Hepatocyte (in vitro differentiated cells): ENCODE measurements at places on chromosomes 13 and 19. TPM values are rescaled to one million over a fixed set of nuclear protein-coding genes. Genes with fewer than 3 reads are reported as not detected.

PNMA8B gene
- 0.50 and 0.57 TPM in 2 replicates for polyA plus RNA-seq

EID2B gene
- 1.0 and 2.2 TPM in 2 replicates for polyA plus RNA-seq

C19orf67 gene
- polyA plus RNA-seq: not detected in 2 replicates

TUBB4A gene
- 7.3 and 7.9 TPM in 2 replicates for polyA plus RNA-seq

BST2 gene
- polyA plus RNA-seq: 129 and 195 TPM in 2 replicates

SLC7A9 gene
- polyA plus RNA-seq: 6.1 and 7.6 TPM in 2 replicates

CYP4F8 gene
- not detected in 2 replicates for polyA plus RNA-seq

SELENOV gene
- polyA plus RNA-seq: 0.98 and 2.2 TPM in 2 replicates

C1QTNF9B gene
- polyA plus RNA-seq: 0.29 and 0.30 TPM in 2 replicates

NECTIN2 gene
- 300 and 307 TPM in 2 replicates for polyA plus RNA-seq

ZNF177 gene
- polyA plus RNA-seq: 4.2 and 7.6 TPM in 2 replicates

RNF113B gene
- polyA plus RNA-seq: 0.94 TPM in 1 of 2 replicates, not detected in the other

FUZ gene
- polyA plus RNA-seq: 20.4 and 24.2 TPM in 2 replicates

ITGBL1 gene
- polyA plus RNA-seq: not detected in 2 replicates

BRME1 gene
- 3.2 and 4.5 TPM in 2 replicates for polyA plus RNA-seq

ILF3 gene
- 120 and 129 TPM in 2 replicates for polyA plus RNA-seq

GRCh38 chr13:28336193-28336657 is 158.7 kb downstream of the FLT1 start:
- no peak for DNase-seq
- no peak overlapping the region for H3K4me3 ChIP-seq

GRCh38 chr19:778910-779653 is 18.2 kb upstream of the PTBP1 start:
- no peaks in the 10 kb centered on the region for H3K36me3 ChIP-seq
- peak; percentile 85 for DNase-seq
- H3K27me3 ChIP-seq: no peaks in the 10 kb centered on the region
- peak overlapping the region; percentile 78 for H3K27ac ChIP-seq
- peaks cover 33% of the 10 kb centered on the region for H3K4me1 ChIP-seq

- H3K27ac ChIP-seq: no peak overlapping the region
- no peak for DNase-seq
- no peaks in the 10 kb centered on the region for H3K36me3 ChIP-seq
Measured at GRCh38 chr13:76164290-76164689, 528.2 kb downstream of the LMO7 start.

GRCh38 chr13:62704875-62705274 is 1289.2 kb upstream of the PCDH20 start:
- no peaks in the 10 kb centered on the region for H3K27me3 ChIP-seq
- no peak overlapping the region for H3K27ac ChIP-seq
- no peak for DNase-seq
- H3K4me1 ChIP-seq: no peaks in the 10 kb centered on the region
- H3K4me3 ChIP-seq: no peak overlapping the region

- no peaks in the 10 kb centered on the region for H3K27me3 ChIP-seq
- H3K27ac ChIP-seq: no peak overlapping the region
- H3K36me3 ChIP-seq: no peaks in the 10 kb centered on the region
- H3K4me3 ChIP-seq: no peak overlapping the region
- H3K4me1 ChIP-seq: no peaks in the 10 kb centered on the region
Measured at GRCh38 chr19:44666852-44667556, 4.3 kb upstream of the CEACAM19 start.

- H3K27me3 ChIP-seq: no peaks in the 10 kb centered on the region
- no peaks in the 10 kb centered on the region for H3K4me1 ChIP-seq
- H3K36me3 ChIP-seq: no peaks in the 10 kb centered on the region
- no peak overlapping the region for H3K27ac ChIP-seq
Measured at GRCh38 chr13:98994080-98994479, 16.2 kb upstream of the DOCK9 start.

- H3K4me1 ChIP-seq: peaks cover 6% of the 10 kb centered on the region
- DNase-seq: no peak
- no peaks in the 10 kb centered on the region for H3K27me3 ChIP-seq
- no peaks in the 10 kb centered on the region for H3K36me3 ChIP-seq
- no peak overlapping the region for H3K4me3 ChIP-seq
Measured at GRCh38 chr13:110103026-110103425, 203.9 kb downstream of the COL4A1 start.

DNA sequence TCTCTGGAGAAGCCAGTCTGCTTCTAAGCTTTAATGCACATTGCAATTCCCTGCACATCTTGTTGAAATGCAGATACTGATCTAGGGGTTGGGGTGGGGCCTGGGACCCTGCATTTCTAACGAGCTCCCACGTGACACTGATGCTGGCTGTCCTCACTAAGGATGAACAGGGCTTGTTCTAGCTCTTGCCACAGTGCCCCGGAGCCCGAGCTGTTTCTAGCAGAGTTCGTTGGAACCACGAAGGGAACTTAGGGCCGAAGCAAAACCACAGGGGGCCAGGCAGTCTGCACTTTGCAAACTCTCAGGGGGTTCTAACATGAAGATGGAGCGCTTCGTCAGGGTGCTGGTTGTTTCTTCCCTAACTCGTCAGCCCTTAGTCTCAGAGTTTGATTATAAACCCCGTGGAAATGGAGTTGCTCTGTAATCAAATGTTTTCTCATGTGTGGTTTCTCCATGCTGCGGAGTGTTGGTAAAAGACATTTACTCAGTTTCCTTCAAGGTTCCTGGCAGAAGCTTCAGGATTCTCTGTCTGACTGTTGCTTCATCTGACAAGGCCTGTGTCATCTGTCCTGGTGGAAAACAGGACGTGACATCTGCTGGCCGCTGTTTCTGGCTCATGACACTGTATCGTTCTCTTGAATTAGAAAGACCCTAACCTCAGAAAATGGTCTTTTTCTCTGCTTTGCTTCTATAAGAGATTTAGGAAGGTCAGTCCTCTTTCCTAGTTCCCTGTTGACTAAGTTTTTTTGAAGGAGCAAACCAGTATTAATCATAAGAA is 221.5 kb downstream of the TEX29 start:
- H3K4me3 ChIP-seq: no peak overlapping the region
- no peak for DNase-seq
- peaks cover 36% of the 10 kb centered on the region for H3K27me3 ChIP-seq
- no peaks in the 10 kb centered on the region for H3K4me1 ChIP-seq

DNA sequence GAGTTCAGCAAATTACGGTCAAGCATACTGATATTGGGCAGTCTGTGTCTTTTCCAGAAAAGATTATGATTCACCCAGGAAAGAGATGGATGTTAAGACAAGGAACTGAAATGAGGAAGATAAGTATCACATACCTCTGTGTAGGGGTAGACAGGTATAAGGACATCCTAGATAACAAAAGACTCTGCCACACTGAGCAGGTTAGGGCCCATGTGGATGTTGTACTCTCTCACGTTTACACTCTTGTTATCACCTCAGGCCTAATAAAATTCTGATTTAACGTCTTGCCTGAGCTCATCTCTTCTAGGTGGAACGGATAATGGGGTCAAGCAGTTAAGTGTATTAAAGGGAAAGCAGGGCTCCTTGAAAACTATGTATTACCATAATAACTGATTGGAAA is 2480.8 kb downstream of the PCDH9 start:
- DNase-seq: no peak
- no peaks in the 10 kb centered on the region for H3K36me3 ChIP-seq
- H3K27me3 ChIP-seq: no peaks in the 10 kb centered on the region
- H3K4me1 ChIP-seq: no peaks in the 10 kb centered on the region
- H3K27ac ChIP-seq: no peak overlapping the region
- H3K4me3 ChIP-seq: no peak overlapping the region

- H3K27me3 ChIP-seq: no peaks in the 10 kb centered on the region
- DNase-seq: no peak
- H3K4me3 ChIP-seq: no peak overlapping the region
- H3K4me1 ChIP-seq: peaks cover 4% of the 10 kb centered on the region
- no peaks in the 10 kb centered on the region for H3K36me3 ChIP-seq
Measured at GRCh38 chr13:79871594-79871993, 390.6 kb downstream of the NDFIP2 start.

- no peak overlapping the region for H3K27ac ChIP-seq
- no peak for DNase-seq
- H3K4me1 ChIP-seq: no peaks in the 10 kb centered on the region
- no peaks in the 10 kb centered on the region for H3K27me3 ChIP-seq
Measured at GRCh38 chr19:31272583-31273106, 76.6 kb downstream of the TSHZ3 start.

DNA sequence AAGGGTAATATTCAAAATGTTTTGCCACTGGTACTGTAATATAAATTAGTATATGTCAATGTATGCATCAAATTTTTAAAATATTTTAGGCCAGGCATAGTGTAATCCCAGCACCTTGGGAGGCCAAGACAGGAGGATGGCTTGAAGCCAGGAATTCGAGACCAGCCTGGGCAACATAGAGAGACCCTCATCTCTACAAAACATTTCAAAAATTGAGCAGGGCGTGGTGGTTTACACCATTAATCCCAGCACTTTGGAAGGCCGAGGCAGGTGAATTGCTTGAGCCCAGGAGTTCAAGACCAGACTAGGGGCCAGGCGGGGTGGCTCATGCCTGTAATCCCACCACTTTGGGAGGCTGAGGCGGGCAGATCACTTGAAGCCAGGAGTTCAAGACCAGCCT is 14.1 kb upstream of the STRN4 start:
- H3K36me3 ChIP-seq: no peaks in the 10 kb centered on the region
- H3K4me3 ChIP-seq: no peak overlapping the region
- H3K4me1 ChIP-seq: no peaks in the 10 kb centered on the region

DNA sequence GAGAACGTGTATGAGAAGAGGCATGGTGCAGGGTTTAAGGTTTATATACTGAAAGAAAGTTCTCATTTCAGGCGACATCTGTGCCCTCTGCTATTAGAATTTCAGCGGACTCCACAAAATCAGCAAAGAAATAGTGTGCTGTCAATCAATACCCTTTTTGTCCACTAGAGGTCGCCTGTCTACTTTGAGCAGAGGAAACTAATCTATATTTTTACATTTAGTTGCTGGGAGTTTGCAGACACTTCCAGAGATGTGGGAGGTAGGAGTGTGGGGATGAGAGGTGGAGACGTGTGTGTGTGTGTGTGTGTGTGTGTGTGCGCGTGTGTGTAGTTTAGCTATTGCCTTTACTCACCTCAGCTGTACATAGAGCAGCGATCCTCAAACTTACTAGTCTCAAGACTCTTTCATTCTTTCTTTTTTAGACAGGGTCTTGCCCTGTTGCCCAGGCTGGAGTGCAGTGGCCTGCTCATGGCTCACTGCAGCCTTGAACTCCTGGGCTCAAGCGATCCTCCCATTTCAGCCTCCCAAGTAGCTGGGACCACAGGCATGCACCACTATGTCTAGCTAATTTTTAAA is 9.7 kb downstream of the INAFM1 start:
- no peak overlapping the region for H3K27ac ChIP-seq
- DNase-seq: peak; percentile 79
- no peaks in the 10 kb centered on the region for H3K27me3 ChIP-seq
- H3K36me3 ChIP-seq: no peaks in the 10 kb centered on the region
- peaks cover 6% of the 10 kb centered on the region for H3K4me1 ChIP-seq

DNA sequence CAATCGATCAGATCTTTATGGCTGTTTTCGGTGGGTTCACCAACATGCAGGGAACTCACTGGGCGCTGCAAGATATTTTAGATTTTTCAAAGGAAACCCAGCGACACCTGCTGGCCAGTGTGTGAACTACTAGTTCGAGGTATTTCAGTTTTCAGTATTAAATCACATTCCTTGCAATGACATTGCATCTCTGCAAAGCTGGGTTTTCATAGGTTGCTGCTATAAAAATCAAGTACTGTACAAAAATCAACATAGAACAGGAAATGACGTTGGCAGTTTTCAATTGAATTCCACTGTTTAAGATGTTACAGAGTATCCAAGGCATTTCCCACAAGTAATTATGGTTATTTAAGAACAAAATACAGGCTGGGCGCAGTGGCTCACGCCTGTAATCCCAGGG is 17.6 kb downstream of the LIG1 start:
- DNase-seq: peak; percentile 61
- H3K4me3 ChIP-seq: no peak overlapping the region
- H3K27me3 ChIP-seq: no peaks in the 10 kb centered on the region
- no peaks in the 10 kb centered on the region for H3K4me1 ChIP-seq
- H3K36me3 ChIP-seq: no peaks in the 10 kb centered on the region
- no peak overlapping the region for H3K27ac ChIP-seq

DNA sequence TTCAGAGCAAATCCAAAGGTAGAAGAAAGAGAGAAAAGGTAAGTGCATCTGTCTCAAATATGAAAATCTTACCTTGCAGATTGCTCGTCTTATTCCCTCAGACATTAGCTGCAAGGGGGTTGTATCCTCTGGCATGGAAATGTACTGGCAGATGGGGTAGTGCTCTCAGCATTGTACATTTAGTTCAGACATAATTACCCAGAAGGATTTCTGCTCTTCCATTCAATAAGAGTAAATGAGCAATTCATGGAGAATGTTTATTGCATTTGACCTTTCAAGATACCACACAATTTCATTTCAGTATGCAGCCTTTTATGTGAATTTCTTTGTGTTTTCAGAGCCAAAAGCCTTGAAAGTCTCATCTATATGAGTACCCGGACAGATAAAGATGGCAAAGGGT is 63.8 kb downstream of the SCEL start:
- H3K27ac ChIP-seq: no peak overlapping the region
- H3K4me1 ChIP-seq: no peaks in the 10 kb centered on the region
- DNase-seq: no peak

DNA sequence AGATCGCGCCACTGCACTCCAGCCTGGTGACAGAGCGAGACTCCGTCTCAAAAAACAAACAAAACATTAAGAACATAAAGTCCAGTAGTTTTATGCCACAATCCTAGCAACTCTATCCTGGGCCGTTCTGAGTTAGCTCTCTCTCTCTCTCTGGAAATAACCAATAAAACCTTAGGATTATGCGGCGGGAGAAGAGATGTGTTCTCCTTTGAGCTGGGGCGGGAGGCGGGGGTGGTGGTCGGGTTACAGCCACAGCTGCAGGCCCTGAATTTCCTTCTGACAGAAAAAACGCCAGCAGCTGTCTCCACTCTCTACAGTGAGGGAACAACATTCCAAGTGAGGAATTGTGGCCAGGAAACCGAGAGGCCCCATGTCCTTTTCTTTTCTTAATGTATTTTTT is 9.1 kb upstream of the PNMA8A start:
- H3K4me1 ChIP-seq: peaks cover 23% of the 10 kb centered on the region
- no peak overlapping the region for H3K4me3 ChIP-seq
- no peaks in the 10 kb centered on the region for H3K36me3 ChIP-seq
- H3K27ac ChIP-seq: peak overlapping the region; percentile 94
- DNase-seq: peak; percentile 81

DNA sequence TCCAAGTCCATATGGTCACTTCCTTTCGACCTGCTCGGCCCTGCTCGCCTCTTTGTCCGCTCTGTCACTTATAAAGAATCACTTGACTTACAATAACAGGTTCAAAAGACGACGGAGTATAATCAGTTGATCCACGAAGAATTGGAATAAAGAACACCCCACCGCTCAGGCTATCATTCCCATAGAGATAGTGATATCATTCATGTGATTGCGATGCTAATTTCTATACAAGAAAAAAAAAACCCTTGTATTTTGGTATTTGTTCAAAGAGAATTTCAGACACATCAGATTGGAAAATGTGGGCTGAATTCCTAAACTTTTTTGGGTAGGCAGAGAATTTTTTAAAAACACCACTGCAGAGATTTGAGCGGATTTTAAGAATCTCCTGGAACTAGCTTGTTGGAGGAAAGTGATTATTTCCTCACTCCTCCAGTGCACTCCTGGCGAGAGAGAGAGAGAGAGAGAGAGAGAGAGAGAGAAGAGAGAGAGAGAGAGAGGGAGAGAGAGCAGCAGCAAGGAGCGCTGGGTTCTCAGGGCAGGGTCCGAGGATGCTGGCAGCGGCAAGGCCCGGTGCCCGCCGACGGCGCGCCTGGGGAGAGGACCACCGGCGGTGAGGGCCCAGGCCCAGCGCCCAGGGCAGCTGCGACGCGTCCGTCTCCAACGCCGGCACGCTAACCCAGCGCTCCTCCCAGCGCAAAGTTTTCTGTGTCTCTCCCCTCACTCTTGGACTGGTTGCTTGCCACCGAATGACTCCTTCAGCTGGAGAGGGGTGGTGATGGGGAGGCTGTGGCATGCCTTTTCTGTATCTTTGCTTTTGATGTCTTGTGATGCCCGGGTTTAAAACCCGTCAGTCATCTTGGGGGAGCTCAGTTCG is 149.0 kb upstream of the ZNF536 start:
- H3K4me1 ChIP-seq: peaks cover 36% of the 10 kb centered on the region
- no peak overlapping the region for H3K27ac ChIP-seq
- DNase-seq: peak; percentile 29
- H3K36me3 ChIP-seq: no peaks in the 10 kb centered on the region
- peaks cover 79% of the 10 kb centered on the region for H3K27me3 ChIP-seq
